Renal cortex interstitium (tissue), 15 donors: ENCODE measurements at places on chromosomes 1 and 21.

- no peak for DNase-seq
Observed at GRCh38 chr1:70382682-70383081, 28.2 kb upstream of the ANKRD13C start.

GRCh38 chr1:212269306-212269705, 15.9 kb upstream of the PPP2R5A start:
- no peak for DNase-seq

GRCh38 chr1:109163551-109163950, 49.6 kb downstream of the ELAPOR1 start:
- no peak for DNase-seq

GRCh38 chr1:17462669-17463068, 23.2 kb upstream of the RCC2 start:
- no peak for DNase-seq

DNA sequence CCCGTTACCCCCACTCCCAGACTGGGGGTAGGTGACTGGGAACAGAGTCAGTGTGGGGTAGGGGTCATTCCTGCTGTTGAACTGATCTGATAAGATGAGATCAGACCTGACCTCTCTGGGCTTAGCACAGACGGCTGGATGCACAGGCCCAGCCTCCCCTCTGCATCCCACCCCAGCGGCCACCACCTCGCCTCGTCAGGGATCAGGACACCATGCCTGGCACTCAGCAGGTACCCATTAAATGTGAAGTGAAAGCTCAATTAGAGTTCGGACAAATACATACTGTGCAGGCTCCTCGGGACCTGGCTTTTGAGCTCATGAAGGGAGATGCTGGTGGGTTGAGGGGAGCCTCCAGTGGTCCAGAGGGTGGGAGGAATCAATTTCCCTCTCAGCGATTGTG, 15.7 kb downstream of the SOX13 start:
- DNase-seq: no peak

GRCh38 chr1:7388141-7388487, 383.0 kb upstream of the VAMP3 start:
- no peak for DNase-seq

GRCh38 chr1:198122693-198123092, 34.1 kb upstream of the NEK7 start:
- no peak for DNase-seq

GRCh38 chr1:99670583-99670982, 24.7 kb downstream of the PALMD start:
- DNase-seq: no peak

- DNase-seq: no peak
Observed at GRCh38 chr1:116587501-116588227, 16.8 kb upstream of the CD58 start.

- DNase-seq: no peak
Observed at GRCh38 chr1:74467786-74468377, 44.5 kb downstream of the LRRC53 start.

DNA sequence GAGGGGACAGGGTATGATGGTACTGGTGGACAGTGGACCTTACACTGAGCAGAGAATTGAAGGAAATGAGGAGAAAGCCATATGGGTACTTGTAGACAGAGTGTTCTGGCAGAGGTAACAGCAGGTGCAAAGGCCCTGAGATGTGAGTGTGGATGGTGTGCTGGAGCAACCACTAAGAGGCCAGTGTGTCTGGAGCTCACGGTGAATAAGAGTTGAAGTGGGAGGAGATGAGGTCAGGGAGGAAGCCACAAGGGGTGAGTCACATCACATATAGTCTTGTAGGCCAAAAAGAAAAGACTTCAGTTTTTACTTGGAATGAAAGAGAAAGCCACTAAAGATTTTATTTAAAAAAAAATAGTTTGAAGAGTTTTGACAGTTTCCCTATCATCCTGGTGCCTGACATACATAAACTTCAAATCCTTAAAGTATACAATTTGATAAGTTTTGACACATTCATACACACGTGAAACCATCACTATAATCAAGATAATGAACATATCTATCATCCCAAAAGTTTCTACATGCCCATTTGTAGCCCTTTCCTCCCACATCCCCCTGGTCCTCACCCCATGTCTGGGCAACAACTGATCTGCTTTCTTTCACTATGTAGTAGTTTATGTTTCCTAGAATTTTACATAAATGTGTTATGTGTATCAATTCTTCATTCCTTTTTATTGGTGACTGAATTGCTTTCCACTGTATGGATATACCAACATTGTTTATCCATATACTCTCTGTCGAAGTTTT, 148.4 kb downstream of the GPATCH2 start:
- DNase-seq: no peak

DNA sequence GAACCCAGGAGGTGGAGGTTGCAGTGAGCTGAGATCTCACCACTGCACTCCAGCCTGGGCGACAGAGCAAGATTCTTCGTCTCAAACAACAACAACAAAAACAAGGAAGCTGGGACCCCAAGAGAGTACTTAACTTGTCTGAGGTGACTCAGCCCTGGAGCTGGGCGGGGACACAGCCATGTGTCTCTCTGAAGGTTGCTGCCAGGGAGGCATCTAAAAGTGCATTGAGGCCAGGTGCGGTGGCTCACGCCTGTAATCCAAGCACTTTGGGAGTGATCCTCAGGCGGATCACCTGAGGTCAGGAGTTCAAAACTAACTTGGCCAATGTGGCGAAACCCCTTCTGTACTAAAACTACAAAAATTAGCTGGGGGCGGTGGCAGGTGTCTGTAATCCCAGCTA, 7.7 kb downstream of the IFI6 start:
- DNase-seq: no peak

- DNase-seq: no peak
Observed at GRCh38 chr1:151893176-151893924, 16.0 kb downstream of the THEM4 start.

GRCh38 chr21:23886828-23887724, 1720.2 kb downstream of the MRPL39 start:
- DNase-seq: no peak

- DNase-seq: no peak
Observed at GRCh38 chr21:36542312-36543101, 62.6 kb upstream of the CLDN14 start.

- DNase-seq: no peak
Observed at GRCh38 chr1:1116701-1117468, 996 bp upstream of the C1orf159 start.

- no peak for DNase-seq
Observed at GRCh38 chr21:29697555-29698193, 242.1 kb downstream of the GRIK1 start.

GRCh38 chr1:75797273-75797588, 549 bp downstream of the MSH4 start:
- DNase-seq: no peak

DNA sequence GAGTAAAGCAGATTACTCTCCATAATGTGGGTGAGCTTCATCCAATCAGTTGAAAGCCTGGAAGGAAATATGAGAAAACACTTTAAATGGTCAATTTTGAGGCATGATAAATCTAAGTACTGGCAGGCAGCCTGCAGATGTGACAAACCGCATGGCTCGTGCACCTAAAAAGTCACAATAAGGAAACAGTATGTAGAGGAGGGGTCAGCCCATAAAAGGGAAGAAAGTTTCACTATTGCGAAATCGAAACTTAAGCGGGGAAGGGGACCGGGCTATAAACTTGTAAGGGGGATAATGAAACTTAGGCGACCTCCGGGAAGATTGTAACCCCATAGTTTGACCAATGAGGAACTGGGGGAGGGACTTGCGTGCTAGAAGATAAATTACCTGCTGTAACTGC, 109.8 kb downstream of the PLPPR4 start:
- no peak for DNase-seq

GRCh38 chr1:208581209-208581608, 337.0 kb upstream of the PLXNA2 start:
- DNase-seq: no peak

DNA sequence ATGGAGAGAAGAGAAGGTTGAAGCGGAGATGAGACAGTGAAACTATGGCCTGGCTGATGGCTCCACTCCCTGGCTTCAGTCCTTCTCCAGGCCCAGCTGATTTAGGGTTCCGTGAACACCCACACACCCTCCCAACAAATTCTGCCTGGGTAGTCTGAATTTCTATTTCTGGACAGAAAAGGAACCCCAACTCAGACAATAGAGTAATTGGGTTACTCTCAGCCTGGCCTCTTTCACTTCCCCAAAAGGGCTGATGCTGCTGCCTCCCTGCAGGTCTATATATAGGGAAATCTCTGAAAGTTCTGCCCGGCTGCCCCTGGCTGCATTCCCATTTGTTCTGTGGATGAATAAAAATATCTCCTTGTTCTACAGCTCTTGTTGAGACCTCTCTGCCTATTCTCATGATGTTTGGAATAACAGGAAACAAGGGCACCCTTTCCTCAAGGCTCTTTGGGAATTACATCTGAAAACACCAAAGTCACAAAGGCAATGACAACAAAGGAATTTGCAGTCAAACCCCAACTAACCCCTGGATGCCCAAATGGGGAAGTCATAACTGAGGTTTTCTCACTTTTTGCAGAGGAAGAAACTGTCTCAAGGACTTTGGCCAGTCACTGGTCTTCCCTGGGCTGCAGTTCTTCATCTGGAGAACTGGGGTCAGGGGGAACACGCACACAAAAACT, 11.4 kb upstream of the ZSCAN20 start:
- DNase-seq: no peak
